GM23248 (cell line): ENCODE measurements at places on chromosomes 7 and 10. TPM values are rescaled to one million over a fixed set of nuclear protein-coding genes. Genes with fewer than 3 reads are reported as not detected.

DNA sequence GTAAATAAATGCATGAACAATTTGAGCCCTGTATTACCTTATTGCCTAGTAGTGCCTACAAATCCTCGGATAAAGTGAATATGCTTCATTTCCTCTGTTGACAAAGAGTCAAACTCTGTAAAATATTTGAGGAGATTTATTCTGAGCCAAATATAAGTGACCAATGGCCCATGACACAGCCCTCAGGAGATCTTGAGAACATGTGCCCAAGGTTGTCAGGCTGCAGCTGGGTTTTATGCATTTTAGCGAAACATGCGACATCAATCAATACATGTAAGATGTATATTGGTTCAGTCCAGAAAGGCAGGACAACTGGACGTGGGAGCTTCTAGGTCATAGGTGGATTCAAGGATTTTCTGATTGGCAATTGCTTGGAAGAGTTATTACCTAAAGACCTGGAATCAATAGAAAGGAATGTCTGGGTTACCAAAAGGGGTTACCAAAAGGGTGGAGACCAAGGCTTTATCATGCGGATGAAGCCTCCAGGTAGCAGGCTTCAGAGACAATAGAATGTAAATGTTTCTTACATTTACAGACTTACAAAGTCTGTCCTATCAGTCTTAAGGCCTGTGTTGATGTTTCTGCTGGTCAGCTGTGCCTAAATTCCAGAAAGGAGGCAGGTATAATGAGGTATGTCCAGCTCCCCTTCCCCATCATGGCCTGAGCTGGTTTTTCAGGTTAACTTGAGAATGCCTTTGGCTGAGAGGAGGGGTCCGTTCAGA is 220.1 kb upstream of the FZD1 start:
- DNase-seq: no peak

GRCh38 chr7:150382123-150382843 is 3.2 kb downstream of the ZNF775 start:
- DNase-seq: no peak

DNA sequence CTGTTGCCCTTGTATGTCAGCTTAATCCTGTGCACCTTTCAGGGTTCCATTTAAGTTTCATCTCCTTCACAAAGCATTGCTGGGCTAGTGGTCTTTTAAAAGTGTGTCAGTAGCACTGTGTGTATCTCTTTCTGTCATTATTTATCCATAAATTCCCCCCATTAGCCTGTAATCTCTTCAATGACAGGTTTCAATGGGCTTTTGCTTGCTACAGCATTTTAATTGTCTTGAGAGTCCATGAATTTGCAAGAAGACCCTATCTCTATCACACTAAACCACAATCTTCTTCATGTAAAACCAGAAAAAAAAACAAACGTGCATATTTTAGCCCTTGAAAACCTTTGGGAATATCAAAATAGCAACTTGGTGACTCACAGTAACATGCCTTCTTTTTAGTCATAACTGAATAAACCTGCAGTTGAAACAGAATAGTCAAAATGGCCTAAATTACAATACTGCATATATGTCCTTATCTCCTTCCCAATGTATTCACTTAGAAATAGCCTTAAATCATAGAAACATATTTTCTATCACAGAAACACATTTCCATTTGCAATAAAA is 118.6 kb downstream of the PON1 start:
- peak; percentile 75 for DNase-seq

DNA sequence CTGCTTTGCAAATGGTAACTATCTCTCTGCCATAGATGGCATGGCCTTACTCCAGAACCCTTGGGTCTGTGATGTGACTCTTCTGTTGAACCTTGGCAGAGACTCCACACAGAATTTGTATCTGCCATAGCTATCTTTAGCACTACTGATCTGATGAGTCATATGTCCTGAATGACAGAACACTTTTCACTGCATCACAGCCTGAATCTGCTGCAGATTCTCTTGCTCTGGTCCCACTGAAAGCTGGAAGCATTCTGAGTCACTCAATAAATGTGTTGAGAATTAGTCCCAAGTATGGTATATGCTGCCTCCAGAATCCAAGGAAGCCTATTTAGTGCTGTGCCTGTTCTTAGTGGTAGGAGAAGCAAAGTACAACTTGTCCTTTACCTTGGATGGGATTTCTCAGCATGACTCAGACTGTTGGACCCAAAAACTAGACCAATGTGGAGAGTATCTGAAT is 39.5 kb upstream of the ANKRD1 start:
- peak; percentile 86 for DNase-seq

DNA sequence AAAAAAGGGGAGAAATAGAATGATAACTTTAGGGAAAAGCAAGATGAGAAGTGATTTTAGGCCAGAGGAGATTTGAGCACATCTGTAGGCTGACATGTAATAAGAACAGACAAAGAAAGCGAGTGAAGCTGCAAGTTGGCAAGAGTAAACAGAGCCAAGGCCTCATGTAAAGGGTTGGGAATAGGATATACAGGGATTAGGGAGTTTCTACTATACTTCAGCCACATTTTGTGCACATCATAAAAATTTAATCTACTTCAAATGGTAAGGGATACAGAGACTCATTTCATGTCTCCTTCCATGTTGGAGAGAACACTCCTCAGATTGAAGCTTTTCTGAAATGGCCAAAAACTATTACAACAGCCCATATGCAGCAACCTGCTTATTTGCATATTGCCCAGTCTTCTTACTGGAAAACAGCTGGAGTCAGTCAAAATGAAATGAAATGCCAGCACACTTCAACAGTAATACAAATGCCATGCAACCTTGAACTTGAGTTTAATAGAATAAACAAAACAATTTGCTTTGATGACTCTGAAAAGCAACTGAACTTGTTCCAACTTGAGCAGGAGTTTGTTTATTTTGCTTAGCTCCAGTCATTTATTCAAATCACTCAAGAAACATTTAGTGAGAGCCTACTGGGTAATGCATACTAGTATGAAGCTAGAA is 49.9 kb downstream of the NRCAM start:
- peak; percentile 29 for DNase-seq

DNA sequence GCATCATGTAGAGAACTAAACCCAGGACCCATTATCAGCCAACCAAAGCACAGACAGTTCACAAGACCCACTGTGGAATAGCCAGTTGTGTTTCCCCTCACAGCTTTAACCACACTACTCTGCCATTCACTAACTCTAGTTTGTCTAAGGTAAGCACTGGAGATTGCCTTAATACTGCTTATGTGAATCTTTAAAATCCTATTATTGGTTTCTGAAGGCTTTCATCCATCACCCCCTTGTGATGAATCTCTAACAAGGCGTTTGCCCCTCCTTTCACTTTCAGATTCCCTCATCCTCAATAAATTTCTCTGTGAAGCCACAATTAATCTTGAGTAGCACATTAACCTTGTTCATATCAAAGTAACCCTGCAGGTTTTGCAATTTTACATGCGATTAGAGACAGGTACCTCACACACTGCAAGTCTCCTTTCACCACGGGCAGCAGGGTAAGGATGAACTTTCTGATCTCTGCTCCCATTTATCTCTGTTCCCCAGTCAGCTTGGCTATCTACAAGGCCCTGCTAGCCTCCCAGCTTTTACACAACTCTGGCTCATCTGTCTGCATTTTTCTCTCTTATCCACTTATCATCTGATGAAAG is 785.6 kb downstream of the REEP3 start:
- no peak for DNase-seq

Gene OR2A42
- polyA plus RNA-seq: 0.06 TPM in 1 of 2 replicates, not detected in the other

Gene LRRN3
- polyA plus RNA-seq: 0.16 and 0.41 TPM in 2 replicates

Gene UPK3BL2
- polyA plus RNA-seq: 0.39 and 0.83 TPM in 2 replicates

Gene SCIN
- 0.64 and 0.68 TPM in 2 replicates for polyA plus RNA-seq

Gene MKX
- polyA plus RNA-seq: 35.9 and 36.2 TPM in 2 replicates

Gene CALML5
- not detected in 2 replicates for polyA plus RNA-seq

Gene H2BK1
- not detected in 2 replicates for polyA plus RNA-seq

Gene SGPL1
- 18.2 and 19.8 TPM in 2 replicates for polyA plus RNA-seq
